Stomach (tissue), 19 donors: ENCODE measurements at places on chromosomes 16 and 17. TPM values are rescaled to one million over a fixed set of nuclear protein-coding genes. Genes with fewer than 3 reads are reported as not detected.

The PTX4 gene
- not detected for total RNA-seq

The TSPAN10 gene
- total RNA-seq: not detected

The NTN3 gene
- not detected for total RNA-seq

The PPP1R27 gene
- not detected for total RNA-seq

The OR2C1 gene
- not detected for total RNA-seq

The GRB7 gene
- 2.3 TPM for total RNA-seq

The UBFD1 gene
- total RNA-seq: 42.4 TPM

The MPV17L gene
- total RNA-seq: 0.58 TPM

The FOXL1 gene
- 12.7 TPM for total RNA-seq

The PRDM7 gene
- not detected for total RNA-seq

The KRTAP17-1 gene
- total RNA-seq: not detected

The GDPD1 gene
- total RNA-seq: not detected

The KRT33B gene
- total RNA-seq: not detected

The CUEDC1 gene
- 111 TPM for total RNA-seq

GRCh38 chr16:25013751-25014499 lies 1.2 kb downstream of the ARHGAP17 start:
- no peak for DNase-seq

- no peak for DNase-seq
These were observed 36.8 kb downstream of the NSRP1 start for GRCh38 chr17:30153463-30153862.

DNA sequence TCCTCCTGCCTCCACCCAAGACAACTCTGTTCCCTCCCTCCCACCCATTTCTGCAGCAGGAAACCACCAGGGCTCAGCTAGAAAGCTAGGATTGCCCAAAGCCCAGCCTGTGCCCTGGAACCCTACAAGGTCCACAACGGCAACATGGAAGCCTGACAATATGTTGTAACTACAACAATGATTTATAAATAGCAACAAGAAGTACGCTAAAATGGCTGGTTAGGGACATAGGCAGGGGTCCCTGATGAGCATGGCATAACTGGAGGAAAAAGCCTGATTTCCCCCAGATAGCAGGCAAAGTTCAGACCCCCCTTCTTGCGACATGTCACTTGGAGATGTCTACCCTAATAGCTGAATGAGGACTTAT lies 6.6 kb downstream of the ST3GAL2 start:
- DNase-seq: peak; percentile 38

DNA sequence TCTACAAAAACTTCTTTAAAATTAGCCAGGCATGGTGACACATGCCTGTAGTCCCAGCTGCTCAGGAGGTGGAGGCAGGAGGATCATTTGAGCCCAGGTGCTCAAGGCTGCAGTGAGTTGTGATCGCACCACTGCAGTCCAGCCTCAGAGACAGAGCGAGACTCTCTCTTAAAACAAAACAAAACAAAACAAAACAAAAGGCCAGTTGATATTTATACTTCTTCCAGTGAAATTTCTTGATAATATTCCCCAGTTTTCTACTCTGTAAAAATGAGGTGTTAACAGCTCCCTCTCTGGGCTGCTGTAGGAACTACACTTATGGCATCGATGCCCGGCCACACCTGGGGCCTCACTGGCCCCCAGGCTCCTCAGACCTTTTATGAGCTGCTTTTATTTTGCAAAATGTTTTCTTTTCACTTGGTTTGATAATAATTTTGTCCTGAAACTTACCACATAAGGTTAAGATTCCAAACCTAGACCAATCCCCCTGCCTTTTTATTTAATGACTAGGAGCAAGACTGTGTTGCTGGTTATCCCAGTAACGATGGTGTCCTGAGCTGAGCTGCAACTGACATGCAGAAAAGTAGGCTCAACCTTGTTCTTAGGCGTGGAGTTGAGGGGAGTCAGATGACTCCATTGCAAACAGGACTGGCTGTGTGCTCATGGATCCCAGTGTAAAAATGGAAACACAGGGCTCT lies 17.6 kb downstream of the MAPK8IP3 start:
- DNase-seq: peak; percentile 47

DNA sequence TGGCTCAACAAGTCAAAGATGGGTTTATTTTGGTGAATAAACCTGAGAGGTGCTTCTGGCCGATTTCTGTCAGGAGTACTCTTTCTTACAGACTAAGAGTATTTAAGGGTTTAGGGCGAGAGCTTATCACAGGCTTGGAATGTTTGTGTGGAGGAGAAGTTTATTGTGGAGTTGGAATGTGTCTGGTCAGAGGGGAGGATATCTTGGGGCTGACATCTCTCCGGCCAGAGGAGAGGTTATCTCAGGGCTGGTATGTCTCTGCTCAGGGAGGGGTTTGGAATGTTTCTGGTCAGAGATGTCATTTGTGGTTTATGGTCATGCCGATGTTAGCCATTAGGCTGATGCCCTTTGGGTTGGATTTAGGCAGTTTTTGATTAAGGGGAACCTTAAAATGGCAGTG lies 236.4 kb upstream of the EEF2KMT start:
- DNase-seq: no peak

- DNase-seq: no peak
These were observed 27.7 kb upstream of the FAAP100 start for GRCh38 chr17:81579821-81580321.

GRCh38 chr17:81486199-81486810 lies 26.3 kb downstream of the ACTG1 start:
- no peak for DNase-seq

GRCh38 chr16:56960681-56961281 lies 969 bp upstream of the CETP start:
- DNase-seq: no peak

GRCh38 chr16:89556750-89557689 lies 3.5 kb upstream of the RPL13 start:
- DNase-seq: peak; percentile 91

DNA sequence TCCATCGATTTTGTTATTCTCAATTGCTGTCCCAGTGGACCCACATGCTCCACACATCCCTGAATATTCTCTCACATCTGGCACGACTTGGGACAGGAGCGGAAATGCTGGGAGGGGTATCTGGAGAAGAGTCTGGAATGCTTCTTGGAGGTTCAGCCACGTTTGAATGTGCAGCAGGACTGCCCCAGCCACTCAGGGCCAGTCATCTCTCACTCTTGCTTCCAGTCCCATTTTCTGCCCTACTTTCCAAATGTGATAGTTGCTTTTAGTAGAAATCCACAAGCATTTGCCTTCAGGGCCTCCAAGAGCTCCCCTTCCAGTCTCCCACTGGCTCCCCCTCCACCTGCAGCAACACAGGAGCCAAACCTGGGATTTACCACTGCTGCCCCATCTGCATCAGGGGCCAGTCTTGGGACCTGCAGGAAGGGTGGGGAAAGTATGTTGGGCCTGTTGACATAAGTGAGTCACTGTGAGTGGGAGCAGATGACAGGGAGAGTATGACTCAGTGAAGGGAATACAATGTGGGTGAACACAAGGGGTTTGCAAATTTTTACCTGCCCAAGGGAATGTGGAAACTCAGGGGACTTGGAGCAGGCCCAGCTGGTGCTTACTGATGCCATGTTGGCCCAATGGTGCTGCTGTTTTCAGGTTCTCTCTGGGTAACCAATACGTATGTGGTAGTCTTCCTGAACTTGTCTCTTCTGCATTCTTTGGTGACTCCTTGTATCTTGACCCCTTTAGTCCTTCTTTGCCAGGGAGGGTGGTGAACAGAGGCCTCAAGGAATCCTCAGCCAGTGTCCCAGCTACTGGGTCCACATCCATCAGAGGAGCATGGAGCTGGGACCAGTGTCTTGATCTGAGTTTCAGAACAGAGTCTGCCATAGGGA lies 78.8 kb upstream of the CRHR1 start:
- peak; percentile 59 for DNase-seq

GRCh38 chr17:55661963-55662834 lies 60.5 kb downstream of the TMEM100 start:
- DNase-seq: no peak

DNA sequence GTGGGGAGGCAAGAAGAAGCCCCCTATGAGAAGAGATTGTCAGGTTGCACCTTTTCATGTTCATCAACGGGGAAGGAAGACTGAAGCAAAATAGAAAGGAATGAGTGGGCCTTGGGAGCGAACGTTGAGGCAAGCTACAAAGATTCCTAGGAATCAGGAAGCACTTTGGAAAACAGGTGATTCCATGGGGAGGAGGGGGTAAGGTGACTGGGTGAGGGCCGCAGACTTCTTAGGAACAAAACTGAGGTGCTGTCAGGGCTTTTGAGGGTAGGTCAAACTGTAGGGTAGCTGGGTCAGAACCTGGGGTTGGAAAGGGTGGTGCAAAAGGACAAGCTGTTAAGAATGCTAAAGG lies 528 bp downstream of the ITFG1 start:
- peak; percentile 38 for DNase-seq

DNA sequence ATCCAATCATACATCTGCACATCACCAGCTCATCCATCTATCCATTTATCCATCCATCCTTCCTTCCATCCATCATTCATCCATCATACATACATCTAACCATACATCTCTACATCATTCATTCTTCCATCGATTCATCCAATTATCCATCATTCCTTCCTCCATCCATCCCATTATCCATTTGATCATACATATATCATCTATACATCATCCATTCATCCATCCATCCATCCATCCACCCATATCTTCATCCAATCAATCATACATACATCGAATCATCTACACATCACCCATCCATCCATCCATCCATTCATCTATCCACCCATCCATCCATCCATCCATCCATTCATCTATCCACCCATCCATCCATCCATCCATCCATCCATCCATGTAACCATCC lies 29.3 kb upstream of the STH start:
- DNase-seq: no peak

- peak; percentile 53 for DNase-seq
These were observed 17.0 kb upstream of the ABCA8 start for GRCh38 chr17:68972119-68972704.

DNA sequence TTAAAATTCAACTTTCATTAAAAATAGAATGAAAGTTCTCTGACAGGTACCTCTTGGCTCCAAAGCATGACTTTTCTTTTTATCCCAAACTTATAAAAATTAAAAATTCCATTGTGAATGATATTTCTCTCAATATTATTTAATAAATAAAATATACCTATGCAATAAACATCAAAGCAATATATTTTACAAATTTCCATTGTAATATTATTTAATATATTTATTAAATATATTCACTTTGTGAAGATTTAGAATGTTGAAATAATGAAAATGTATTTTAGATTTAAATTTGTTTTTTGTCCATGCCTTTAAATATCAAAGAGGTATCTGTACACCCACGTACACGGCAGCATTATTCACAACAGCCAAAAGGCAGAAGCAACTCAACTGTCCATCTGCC lies 147.8 kb downstream of the CEP112 start:
- no peak for DNase-seq

- no peak for DNase-seq
These were observed 27.6 kb downstream of the FCSK start for GRCh38 chr16:70481929-70482536.

DNA sequence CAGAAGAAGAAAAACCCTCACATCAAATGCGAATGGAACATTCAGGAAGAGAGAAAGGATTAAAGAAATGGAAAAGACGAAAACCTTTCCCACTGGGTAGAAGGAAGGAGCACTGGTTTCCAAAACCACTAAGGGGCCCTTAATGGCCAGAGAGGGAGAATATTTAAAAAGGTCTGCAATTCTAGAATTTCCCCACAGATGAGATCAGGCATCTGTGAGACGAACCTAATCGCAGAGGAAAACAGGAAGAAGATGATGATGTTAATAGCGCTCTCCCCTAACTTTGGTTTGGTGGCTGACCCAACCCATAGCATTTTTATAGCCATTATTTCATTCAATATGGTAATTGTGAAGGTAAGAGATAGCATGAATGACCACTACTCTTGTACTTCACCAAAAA lies 32.8 kb downstream of the XYLT1 start:
- DNase-seq: no peak

- no peak for DNase-seq
These were observed 7.2 kb downstream of the RAB11FIP4 start for GRCh38 chr17:31398381-31399311.

GRCh38 chr16:19044769-19045168 lies 22.6 kb upstream of the COQ7 start:
- DNase-seq: no peak

DNA sequence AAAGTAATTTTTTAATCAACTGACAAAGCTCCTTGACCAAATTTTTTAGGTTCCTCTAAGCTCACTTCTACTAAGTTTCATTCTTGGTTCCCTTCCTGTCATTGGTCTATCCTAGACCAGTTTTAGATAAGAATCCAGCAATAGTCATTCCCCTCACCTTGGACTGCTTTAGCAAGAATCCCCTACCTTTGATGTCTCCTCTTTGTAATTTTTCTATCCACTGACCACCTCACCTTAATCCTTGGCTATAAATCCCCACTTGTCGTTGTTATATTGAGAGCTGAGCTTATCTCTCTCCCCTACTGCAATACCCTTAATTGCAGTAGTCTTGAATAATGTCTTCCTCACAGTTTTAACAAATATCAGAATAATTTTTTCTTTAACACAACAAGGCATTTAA lies 107.2 kb downstream of the USP32 start:
- DNase-seq: no peak

DNA sequence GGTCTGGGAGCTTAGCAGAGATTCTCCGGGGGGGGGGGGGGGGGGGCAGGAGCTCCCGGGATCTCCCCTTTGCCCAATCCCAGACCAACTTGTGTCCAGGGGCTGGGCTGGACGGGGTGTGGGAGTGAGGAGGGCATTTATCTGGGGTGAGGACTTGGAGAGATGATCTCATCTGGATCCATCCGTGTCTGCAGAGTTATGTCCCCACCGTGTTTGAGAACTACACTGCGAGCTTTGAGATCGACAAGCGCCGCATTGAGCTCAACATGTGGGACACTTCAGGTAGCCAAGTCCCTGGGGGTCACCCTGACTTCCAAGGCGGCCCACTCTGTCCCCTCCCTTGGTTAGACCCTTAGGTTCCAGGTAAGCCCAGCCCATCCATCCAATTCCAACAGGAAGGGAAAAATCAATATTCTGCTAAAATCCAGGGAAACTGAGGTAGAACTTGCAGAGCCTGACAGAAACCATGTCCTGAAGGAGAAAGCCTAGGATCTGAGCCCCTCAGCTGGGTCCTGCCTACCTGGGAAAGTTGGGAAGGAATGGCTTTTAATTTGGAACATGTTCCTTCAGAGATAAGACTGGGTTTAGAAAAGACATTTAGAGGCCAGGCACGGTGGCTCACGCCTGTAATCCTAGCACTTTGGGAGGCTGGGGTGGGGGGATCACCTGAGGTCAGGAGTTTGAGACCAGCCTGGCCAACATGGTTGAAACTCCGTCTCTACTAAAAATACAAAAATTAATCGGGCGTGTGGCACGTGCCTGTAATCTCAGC lies 921 bp downstream of the RND2 start:
- no peak for DNase-seq

- no peak for DNase-seq
These were observed 9.2 kb upstream of the MYH10 start for GRCh38 chr17:8639709-8640108.

- peak; percentile 90 for DNase-seq
These were observed 5.2 kb downstream of the ASGR1 start for GRCh38 chr17:7173687-7174602.

- DNase-seq: peak; percentile 39
These were observed 6.0 kb downstream of the ST3GAL2 start for GRCh38 chr16:70432723-70433457.
